ENCODE measurements at places on chromosomes 3 and 15.

GRCh38 chr15:26937134-26937533 is 33.8 kb upstream of the GABRG3 start:
- no peak for DNase-seq

- DNase-seq, result no peak
Observed at GRCh38 chr3:163561151-163561550, 1517.1 kb downstream of the SI start.

GRCh38 chr3:170724599-170725280 is 138.9 kb upstream of the SLC7A14 start:
- DNase-seq, result no peak

- DNase-seq, result no peak
Observed at GRCh38 chr15:80727196-80727595, 32.1 kb downstream of the ABHD17C start.

DNA sequence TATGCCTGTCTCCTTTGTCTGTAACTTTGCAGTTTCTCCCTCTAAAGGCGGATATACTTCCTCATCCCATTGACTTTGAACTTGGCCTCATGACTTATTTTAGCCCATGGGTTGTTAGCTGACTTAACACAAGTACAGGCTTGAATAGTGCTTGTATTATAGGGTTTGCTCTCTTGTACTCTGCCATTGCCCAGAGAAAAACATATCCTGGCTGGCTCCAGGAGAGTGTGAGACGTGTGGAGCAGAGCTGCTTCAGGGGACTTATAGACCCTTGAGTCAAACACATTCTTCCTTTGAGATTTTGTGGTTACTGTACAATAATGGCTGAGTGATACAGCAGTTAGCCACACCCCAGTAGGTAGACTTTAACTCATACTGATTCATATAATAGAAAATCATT is 124.0 kb downstream of the RAP2B start:
- no peak for DNase-seq

Data from D721Med (cell line).